IPS DF 19.7 (cell line): ENCODE measurements at places on chromosomes 11 and 22.

DNA sequence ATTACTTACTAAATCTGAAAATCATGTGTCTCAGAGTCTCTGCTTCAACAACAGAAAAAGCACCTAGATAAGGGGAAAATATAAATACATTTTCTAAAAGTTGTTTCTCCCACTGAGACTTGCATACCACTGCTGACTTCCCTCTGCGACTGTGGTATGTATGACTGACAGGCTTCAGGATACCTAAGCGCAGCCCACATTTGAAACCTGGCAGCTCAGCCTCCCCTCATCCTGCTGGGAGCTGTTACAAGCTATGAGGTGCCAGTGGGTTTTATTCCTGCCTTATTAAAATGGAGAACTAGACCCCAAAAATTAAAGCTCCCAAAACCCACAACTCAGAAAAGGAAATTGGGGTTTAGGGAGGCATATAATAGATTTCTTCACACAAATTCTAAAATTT lies 133.6 kb downstream of the RAB38 start:
- no peak for DNase-seq

DNA sequence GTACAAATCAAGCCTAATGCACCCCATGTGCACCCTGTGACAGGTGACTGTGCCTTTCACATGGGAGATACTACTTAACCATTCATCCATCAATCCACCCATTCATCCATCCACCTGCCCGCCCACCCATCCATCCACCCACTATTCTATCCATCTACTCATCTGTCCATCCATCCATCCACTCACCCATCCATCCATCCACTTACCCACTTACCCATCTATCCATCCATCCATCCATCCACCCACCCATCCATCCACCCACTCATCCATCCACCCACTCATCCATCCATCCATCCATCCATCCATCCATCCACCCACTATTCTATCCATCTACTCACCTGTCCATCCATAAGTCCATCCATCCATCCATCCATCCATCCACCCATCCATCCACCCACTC lies 7.5 kb downstream of the C11orf24 start:
- no peak for DNase-seq

DNA sequence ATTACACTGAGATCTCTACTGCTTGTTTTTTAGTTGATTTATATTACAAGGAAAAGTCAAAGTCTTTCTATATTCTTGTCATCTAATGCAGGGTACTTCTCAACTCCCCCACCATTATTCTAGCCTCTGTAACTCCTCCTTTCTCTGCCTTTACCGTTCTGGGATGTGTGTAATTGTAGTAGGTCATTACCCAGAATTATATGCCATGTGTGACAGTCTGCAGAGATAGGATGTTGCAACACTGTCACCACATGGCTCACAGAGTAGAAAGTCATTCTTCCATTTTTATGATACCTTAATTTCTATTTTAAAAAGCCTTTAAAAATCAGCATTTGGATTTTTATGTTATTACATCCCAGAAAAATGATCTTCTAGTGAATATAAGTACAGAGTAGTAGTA lies 32.7 kb downstream of the ZNF143 start:
- no peak for DNase-seq

DNA sequence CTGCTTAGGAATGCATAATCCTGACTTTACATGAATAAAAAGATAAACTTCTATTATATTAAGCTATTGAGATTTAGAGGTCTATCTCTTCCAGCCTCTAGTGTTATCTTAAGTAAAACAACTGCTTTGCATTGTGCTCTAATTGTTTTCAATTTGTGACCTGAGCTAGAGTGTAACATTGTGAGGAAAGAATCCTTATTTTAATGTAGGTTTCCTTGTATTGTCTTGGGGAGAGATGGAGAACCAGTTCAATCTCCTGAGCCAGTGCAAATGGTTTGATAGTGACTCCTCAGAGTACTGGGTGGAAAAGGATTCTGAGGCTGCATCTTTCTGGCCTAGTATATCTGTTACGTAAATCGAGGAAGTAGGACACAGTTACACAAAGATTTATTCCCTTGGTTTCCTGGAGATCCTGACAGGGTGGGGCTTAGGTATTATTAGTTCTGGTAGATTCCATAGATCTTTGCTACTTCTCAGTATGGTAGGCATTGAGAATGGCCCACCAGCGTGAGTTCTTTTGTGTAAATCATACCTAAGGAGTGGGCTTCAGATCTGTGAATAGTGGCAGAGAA lies 683.5 kb upstream of the CCDC179 start:
- DNase-seq = no peak

GRCh38 chr11:20934516-20934915 lies 265.1 kb downstream of the NELL1 start:
- DNase-seq = no peak

DNA sequence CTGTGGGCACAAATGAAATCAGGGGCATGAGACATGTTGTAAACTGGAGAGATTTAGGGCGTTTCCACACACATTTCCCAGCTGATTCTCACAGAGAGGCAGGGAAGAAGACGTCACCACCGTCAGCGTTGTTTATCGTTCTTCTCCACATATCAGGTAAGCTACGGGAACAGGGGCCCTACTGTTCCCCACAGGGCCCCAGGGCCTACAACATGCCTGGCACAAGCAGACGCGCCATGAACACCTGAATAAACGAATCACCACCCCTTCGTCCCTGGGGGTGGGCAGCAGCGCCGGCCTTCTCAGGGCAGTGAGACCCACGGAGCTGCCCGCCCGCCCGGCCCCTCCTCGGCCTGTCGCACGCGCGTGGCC lies 342 bp downstream of the EFCAB6 start:
- no peak for DNase-seq

- no peak for DNase-seq
These were observed 207.1 kb upstream of the ARHGAP20 start for GRCh38 chr11:110919241-110919922.

DNA sequence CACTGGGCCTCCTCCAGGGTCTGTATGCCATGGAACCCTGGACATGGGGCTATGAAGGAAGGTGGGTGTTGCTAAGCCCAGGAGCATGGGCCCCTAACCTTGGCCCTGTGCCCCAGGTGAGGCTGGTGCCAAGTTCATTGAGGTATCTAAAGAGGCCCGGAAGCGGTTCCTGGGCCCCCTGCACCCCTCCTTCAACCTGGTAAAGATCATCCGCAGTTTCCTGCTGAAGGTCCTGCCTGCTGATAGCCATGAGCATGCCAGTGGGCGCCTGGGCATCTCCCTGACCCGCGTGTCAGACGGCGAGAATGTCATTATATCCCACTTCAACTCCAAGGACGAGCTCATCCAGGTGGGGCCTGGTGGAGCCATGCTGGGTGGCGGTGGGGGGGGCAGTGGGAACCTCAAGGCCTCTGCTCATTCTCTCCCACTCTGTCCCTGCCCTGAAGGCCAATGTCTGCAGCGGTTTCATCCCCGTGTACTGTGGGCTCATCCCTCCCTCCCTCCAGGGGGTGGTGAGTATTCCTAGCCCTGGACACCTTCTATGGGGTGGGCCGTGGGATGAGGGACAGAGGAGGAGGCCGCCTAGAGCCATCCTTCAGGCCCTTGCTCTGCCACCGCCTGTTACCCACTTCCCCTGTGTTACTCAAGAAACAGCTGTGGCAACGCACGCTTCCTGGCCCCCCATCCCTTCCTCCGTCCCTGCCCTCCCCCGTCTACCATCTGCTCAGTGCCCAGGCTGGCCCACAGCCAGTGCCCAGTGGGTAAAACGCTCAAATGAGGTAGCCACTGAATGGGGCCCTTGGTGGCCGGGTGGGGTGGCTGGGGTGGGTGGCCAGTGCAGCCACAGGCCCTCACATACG lies 3.0 kb downstream of the PNPLA2 start:
- DNase-seq = no peak

DNA sequence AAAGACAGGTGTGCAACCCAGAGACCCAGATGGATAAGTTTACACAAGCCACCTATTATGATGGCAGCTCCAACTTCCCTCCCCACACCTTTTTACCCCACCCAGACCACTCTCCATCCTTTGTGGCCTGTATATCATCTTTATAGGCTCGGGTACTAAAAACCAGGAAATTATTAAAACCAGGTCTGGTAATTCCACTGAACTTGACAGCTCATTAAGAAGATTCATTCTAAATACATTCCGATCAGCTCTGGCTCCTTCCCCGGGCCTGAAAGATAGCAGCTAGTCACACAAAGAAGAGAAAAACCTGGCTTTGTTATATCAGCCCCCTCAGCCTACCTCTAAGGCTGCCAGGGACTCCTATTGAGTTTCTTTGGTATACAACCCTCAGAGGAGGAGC lies 67.9 kb upstream of the API5 start:
- no peak for DNase-seq

GRCh38 chr11:1049431-1049891 lies 12.9 kb upstream of the MUC6 start:
- DNase-seq = no peak

- no peak for DNase-seq
These were observed 9.3 kb downstream of the CELSR1 start for GRCh38 chr22:46528121-46528610.

DNA sequence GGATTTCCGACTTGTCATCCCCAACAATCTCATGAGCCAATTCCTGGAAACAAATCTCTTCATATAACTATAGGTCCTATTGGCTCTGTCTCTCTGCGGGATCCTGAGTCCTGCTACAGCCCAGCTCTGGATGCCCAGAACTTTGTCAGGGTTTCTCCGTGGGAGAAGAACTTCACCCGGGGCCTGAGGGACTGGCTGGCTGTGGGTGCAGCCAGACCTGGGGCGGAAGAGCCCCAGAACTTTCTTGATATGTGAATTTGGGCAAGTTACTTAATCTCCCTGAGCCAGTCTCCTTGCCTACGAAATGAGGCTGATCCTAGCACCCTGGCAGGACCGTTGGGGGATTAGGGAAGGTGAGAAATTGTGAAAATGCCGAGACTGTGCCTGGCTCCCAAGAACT lies 6.6 kb upstream of the TRIM29 start:
- DNase-seq = no peak

DNA sequence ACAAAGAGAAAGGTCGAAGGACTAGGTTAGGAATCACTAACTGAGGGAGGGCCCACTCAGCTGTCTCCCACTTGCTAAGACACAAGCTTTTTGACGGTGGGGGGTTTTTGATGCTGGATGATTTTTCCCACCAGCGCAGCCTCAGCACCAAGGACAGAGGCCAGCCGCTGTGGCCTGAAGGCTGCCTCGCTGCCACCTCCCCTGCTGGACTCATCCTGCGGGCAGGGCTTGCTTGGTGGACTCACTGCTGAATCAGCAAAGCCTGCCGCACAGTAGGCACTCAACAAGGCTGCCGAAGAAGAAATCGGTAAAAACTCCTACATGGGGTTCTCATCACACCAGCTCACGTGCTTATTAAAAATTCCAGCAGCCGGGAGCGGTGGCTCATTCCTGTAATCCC lies 2.6 kb downstream of the ALG12 start:
- no peak for DNase-seq

- no peak for DNase-seq
These were observed 158.8 kb downstream of the CACNA1I start for GRCh38 chr22:39729141-39729934.

DNA sequence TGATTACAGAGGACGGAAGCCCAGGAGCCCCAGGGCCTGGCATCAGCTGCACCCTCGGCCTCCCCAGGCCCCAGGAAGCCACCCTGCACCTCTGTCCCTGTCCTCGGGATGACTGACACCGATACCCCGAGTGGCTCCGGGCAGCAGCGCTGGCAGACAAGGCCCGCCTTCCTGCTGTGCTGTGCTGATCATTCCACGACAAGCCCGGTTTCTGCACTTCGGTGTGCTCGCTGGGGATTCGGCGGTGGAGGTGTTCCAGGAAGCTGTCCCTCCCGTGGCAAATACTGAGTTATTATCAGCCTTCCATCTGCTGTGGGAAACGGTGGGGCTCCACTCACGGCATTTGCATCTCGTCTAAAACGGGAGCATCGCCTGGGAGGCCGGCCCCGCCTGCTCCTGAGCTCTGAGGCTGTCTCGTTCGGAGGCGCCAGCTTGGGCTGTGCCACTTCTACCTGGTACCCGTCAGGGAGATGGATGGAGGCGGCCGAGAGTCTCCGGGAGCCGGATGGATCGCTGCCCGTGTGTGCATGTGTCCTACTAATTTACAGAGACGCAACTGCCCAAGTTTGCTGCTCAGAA lies 506.1 kb downstream of the BRD1 start:
- no peak for DNase-seq

GRCh38 chr11:9015677-9016076 lies 11.9 kb upstream of the NRIP3 start:
- DNase-seq = peak; percentile 61

- DNase-seq = no peak
These were observed 199.3 kb downstream of the TBC1D22A start for GRCh38 chr22:46961591-46962295.
